ENCODE measurements at places on chromosomes 5 and 9.

DNA sequence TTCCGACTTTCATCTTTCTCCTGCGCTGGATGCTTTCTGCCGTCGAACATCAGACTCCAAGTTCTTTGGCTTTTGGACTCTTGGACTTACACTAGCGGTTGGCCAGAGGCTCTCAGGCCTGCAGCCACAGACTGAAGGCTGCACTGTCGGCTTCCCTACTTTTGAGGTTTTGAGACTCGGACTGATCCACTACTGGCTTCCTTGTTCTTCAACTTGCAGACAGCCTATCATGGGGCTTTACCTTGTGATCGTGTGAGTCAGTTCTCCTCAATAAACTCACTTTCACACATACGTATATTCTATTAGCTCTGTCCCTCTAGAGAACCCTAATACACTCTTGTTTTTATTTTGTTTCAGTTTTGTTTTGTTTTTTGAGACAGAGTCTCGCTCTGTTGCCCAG lies 10.3 kb downstream of the FKBP15 start:
- DNase-seq: no peak

DNA sequence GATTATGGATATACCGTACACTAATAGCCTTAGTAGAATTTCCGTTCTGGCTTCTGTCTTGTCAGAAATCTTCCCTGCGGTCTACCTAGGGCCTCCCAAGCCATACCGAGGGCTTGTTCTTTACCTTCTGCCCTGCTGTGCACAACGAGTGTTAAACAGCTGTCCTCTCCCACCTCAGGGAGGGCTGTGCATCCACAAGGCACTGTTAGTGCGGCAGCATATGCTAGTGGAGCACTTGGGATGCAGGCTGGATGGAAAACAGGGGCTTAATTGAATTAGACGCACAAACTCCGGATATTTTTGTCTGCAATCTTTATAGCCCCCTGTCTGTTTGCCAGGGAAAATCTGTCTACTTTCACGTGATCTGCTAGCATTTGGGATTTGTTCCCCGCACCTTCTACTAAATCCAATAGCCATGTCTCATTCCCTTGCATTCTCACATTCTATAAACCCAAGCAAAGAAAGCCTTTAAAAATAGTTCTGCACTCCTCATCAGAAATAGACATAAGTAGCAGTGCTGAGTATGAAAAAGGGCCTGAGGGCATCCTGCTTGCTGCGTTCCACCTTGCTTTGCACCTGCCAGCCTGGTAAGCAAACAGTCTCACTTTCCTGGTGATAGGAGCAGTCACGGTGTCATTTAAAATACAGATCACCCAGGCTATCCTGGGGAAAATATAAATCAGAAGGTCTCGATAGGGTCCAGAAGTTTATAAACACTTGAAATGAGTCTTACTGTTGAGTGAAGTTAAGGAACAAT lies 382.6 kb downstream of the RASEF start:
- peak; percentile 27 for DNase-seq

- DNase-seq: no peak
Observed at GRCh38 chr5:151569132-151570046, 21.7 kb downstream of the FAT2 start.

DNA sequence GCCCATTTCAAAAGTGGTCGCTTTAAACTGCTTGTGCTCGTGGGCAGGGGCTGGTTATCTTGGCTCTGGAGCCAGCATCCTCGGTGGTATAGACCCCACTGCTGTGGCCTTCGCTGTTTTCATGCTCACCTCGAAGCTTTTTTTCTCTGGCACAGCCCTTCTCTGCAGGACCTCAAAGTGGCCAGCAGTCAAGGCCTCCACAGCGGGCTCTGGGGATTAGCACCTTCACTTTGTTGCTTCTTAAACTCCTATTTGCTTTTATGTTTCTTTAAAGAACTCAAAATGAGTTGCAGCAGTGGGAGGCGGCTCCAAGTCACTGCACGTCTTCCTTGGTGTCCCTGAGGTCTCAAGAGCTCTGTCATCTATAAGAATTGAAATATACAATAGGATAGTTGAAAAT lies 165.1 kb downstream of the CACNA1B start:
- DNase-seq: no peak

DNA sequence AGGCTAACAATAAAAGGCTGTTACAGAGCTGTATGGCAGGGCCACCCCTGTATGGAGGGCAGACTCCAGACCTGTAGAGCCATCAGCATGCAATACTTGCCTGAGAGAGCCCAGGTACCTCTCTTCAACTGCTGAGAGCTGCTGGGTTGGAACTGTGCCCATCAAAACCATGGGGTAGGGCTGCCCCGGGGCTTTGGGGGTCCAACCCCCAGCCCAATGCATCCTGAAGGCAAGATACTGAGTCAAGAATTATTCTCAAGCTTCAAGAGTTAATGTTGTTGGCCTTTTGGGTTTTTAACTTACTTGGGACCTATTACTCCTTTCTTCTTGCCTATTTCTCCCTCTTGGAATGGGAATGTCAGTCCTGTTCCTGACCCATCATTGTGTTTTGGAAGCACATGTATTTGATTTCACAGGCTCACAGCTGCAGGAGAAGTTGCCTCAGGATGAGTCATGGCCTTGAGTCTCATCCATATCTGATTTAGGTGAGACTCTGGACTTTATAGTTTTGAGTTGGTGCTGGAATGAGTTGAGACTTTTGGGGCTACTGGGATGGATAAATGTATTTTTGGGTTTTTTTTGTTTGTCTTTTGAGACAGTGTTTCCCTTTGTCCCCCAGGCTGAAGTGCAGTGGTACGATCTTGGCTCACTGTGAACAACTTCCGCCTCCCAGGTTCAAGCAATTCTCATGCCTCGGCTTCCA lies 21.0 kb upstream of the CDK7 start:
- DNase-seq: no peak

DNA sequence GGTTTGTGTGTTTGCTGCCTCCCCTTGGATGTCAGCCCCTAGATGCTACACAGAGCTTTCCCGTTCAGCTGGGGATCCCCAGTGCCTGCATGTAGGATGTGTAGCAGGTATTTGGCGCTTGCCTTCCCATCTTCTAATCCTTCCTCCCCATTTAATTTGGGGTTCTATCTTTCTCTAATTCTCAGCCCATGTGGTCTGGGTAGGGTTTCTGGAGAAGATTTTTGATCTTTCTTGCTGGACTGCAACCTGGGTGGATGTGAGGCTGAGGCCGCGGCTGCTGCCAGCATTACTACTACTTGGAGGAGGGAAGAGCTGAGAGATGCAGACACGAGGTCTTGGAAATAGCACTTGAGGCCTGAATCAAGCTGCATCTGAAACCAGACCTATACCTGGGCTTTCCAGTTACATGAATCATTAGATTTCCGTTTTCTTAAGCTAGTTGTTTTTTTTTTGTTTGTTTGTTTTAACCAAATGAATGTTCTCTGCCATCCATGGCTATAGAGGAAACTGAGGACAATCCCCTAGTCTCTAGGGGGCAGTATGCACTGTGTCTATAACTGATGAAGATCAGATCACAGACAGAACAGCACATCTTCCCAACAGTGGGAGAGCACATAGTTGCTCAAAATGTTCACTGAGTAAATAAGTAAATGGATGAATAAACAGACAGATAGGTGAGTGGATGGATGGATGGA lies 178.6 kb downstream of the FGF18 start:
- DNase-seq: no peak

All from NCI-H524 treated with DMSO at 0.1 percent for 48 hours (cell line).